ENCODE measurements at places on chromosomes 1 and 21. TPM values are rescaled to one million over a fixed set of nuclear protein-coding genes. Genes with fewer than 3 reads are reported as not detected.

Gene CASZ1
- 2.3 TPM for total RNA-seq

Gene MSTO1
- 99.1 TPM for total RNA-seq

DNA sequence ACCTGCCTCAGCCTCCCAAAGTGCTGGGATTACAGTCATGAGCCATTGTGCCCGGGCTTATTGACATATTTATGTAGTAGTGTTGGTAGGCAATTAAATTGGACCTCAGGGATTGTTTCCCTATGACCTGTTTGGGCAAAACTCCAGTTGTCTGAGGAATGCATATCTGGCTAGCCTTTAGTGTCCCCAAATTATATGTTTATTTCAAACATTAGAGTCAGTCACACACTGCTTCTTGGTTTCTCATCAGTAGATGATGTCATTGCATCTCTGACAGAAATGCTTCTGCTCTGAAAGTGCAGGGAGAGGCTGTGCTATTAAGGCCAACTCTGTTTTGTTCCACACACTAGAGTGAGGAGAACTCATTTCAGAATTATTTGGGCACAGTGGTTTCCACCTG is 12.5 kb downstream of the PIP5K1A start:
- DNase-seq: no peak

DNA sequence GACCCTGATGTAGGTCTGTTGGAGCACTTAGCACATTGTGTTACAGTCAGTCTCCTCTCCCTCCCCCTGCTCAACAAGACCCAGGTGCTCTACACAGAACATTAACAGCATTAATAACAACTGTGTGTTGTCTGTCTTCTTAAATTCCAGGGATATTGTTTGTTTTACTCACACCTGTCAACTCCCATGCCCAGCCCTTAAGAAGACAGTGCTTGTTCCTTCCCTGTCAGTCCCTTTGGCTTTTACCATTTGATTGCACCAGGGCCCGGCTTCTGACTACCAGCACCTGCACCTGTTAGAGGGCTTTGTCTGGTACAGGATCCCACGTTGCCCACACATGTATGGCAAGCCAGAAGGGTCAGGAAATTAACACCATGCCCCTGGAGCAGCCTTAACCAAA is 11.7 kb downstream of the RIMKLA start:
- no peak for DNase-seq

DNA sequence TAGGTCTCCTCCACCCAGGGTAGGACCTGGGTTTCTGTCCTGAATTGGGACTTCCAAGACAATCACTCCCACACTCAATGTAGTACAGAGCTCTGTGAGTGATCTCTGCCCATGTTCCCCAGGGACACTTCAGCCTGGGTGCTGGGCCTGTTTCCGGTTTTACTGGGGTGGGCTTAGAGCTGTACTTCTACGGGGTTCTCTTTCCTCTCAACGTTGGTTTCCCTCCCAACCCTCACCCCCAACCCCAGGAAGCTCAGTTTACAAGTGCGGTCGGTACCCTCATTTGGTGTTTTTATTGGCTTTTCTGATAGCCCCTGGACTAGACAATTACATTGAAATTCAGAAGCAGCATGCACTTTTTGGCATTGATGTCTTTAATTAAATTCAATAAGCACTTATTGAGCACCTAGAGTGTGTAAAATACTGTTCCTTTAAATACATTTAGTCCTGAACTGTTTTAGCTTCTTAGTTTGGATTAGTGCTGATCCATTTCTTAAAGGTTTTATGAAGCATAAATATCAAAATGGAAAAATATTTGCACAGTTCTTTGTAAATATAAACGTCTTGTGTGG is 542 bp upstream of the XPR1 start:
- no peak for DNase-seq

DNA sequence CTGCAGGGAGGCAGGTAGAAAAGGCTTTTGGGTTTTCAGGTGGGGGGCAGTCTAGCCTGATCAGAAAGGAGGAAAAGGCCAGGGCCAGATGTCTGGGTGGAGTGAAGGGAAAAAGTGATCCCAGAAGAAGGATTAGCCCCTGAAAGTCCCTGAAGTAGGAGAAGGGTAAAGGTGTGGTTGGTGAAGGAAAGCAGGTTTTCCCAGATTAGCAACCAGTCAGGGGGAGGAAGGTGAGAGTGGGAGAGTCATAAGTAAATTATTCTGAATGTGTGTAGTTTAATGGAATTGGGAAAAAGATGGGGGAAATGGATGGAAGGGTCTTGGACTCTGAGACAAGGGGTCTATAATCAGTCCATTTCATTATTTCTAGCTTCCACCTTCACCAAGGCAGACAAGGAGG is 647 bp upstream of the SPRR1A start:
- no peak for DNase-seq

All from activated naive CD8-positive, alpha-beta T cell treated with anti-CD3 and anti-CD28 coated beads for 36 hours (primary cell).